ENCODE measurements at places on chromosomes 5 and 9. TPM values are rescaled to one million over a fixed set of nuclear protein-coding genes. Genes with fewer than 3 reads are reported as not detected.
A peak's percentile ranks its signal among the peaks of the same experiment; 100 is the strongest.

GRCh38 chr5:173496883-173497255, 119.6 kb downstream of the BOD1 start:
- no peak overlapping the region for H3K4me3 ChIP-seq
- no peak for DNase-seq
- no peaks in the 10 kb centered on the region for H3K36me3 ChIP-seq
- no peak overlapping the region for H3K27ac ChIP-seq

- DNase-seq: no peak
- H3K4me1 ChIP-seq: no peaks in the 10 kb centered on the region
- no peak overlapping the region for H3K27ac ChIP-seq
- H3K27me3 ChIP-seq: no peaks in the 10 kb centered on the region
Measured at GRCh38 chr9:76109953-76110352, 219.5 kb downstream of the PCSK5 start.

DNA sequence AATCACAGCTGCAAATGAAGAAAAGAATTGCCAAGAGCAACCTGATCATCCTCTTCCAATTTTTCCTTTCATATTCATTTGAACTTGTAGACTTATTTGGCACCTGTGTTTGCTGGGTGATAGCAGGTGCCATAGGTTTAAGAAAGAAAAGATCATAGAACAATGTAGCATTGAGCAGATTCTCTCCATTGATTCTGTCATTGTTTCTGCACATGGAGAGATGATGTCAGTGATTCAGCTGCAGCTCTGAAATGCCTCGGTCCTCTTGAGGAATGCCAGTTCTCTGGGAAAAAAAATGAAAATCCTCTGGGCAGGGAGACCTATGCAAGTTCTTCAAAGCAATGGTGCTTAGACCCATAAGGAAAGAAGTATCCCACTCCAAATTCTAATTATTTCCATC, 418.1 kb upstream of the KLF4 start:
- H3K4me1 ChIP-seq: no peaks in the 10 kb centered on the region
- H3K36me3 ChIP-seq: no peaks in the 10 kb centered on the region
- H3K27me3 ChIP-seq: no peaks in the 10 kb centered on the region

Gene KIF4B
- 0.14 TPM for total RNA-seq

DNA sequence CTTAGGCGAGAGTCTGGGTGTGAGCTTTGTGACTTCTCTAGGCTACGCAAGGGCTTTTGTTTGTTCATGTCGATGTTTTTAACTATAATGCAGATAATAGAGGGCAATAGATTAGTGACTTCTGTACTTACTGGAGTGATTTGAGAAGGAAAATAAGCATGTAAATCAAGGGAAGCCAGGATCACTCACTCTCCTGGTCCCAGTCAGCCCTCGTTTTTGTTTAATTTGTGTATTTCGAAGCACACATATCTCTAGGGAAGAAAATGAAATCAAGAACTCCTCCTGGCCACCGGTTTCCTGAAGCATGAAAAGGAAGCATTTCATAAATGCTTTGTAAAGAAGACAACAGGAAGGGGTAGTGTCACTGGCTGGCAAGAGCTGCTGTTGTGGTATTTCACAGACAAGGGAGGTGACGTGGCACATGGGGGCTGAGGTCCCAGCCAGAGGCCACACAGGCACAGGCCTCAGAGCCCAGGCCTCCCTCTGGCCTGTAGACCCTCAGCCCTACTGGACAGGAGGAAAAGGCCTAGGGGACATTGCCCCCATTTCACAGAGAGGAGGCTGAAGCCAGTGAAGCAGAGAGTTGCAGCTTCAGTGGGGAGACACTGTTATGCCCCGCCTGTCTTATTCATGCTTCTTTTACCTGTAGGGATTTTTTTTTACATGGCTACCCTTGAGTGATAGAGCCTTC, 34.1 kb downstream of the IRF1 start:
- H3K27me3 ChIP-seq: no peaks in the 10 kb centered on the region
- H3K4me1 ChIP-seq: peaks cover 10% of the 10 kb centered on the region
- no peak for DNase-seq
- H3K27ac ChIP-seq: no peak overlapping the region

Gene PDGFRB
- total RNA-seq: 5.9 TPM

Gene TAF1L
- not detected for total RNA-seq

Gene GABRA6
- not detected for total RNA-seq

Gene PAX5
- total RNA-seq: not detected

DNA sequence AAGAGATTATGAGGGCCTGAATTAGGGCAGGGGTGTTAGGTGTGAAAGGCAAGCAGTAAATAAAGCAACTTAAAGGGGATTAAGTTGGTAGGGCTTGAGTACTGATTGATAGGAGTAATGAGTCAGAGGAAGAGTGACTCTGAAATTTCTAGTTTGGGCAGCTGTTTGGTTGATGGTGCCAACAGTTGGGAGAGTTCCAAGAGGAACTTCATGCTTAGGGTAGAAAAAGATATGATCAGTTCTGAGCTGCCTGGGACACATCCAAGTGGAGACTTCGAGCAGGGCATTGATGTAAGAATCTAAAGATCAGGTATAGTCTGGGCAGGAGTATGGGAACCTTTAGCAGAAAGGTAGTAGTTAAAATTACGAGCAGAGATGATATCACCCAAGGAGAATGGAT, 10.2 kb downstream of the MAMDC2 start:
- H3K27me3 ChIP-seq: no peaks in the 10 kb centered on the region
- H3K27ac ChIP-seq: no peak overlapping the region
- H3K4me1 ChIP-seq: no peaks in the 10 kb centered on the region
- no peak overlapping the region for H3K4me3 ChIP-seq
- no peaks in the 10 kb centered on the region for H3K36me3 ChIP-seq
- DNase-seq: no peak

GRCh38 chr5:179221196-179221876, 123.9 kb downstream of the ADAMTS2 start:
- H3K27me3 ChIP-seq: no peaks in the 10 kb centered on the region
- no peaks in the 10 kb centered on the region for H3K36me3 ChIP-seq
- no peak overlapping the region for H3K27ac ChIP-seq
- H3K4me3 ChIP-seq: no peak overlapping the region
- no peak for DNase-seq

DNA sequence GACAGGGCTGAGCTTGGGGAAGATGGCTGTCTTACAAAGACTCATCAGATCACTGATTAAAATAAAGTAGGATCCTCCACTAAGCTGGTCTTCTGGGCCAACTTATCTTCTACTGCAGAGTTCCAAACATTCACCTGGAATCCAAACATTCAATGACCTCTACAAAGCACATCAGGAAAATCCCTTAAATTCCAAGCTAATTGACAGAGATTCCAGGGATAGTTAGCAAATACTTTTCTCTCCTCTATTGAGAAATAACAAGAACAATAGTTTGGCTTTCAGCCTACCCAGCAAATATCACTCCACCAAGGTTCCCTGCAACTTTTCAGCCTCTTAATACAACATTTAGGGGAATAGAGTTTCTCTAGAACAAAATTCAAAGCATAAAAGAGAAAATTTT, 140.6 kb upstream of the LIFR start:
- no peak overlapping the region for H3K4me3 ChIP-seq
- no peaks in the 10 kb centered on the region for H3K27me3 ChIP-seq
- no peak overlapping the region for H3K27ac ChIP-seq
- peaks cover 54% of the 10 kb centered on the region for H3K4me1 ChIP-seq
- no peaks in the 10 kb centered on the region for H3K36me3 ChIP-seq
- no peak for DNase-seq

DNA sequence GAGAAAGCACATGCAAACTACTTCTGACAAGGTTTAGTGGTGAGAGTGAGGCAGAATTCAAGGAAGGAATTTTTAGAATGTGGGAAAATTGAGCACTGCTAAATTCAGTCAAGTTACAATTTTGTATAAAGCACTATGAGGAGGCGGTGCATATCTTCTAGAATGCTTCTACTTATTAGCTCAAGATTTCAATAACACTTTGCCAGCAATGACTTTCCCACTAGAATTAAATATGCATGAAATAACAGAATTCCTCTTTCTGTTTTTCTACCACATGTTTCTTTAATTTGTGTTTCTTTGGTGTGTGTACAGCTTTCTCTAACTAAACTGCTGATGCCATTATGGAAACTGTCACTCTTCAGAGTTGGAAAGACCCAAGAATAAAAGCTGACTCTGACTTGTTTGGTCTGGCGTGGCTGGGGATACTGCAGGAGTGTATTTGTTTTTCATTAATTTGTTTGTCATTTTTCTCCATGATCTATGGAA, 163.5 kb downstream of the ARSB start:
- no peak overlapping the region for H3K27ac ChIP-seq
- H3K4me1 ChIP-seq: no peaks in the 10 kb centered on the region

DNA sequence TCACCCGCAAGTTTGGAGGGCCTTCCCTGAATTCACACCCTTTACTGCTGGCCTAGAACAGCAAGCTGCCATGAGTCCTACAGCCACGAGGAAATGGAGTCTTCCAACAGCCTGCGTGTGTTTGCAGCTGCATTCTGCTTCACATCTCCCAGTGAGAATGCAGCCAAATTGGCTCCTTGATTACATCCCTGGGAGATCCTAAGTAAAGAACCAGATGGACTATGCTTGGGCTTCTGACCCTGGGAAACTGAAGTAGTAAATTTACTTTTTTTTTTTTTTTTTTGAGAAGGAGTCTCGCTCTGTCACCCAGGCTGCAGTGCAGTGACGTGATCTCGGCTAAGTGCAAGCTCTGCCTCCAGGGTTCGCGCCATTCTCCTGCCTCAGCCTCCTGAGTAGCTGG, 617.0 kb upstream of the CDH18 start:
- no peaks in the 10 kb centered on the region for H3K27me3 ChIP-seq
- H3K4me1 ChIP-seq: no peaks in the 10 kb centered on the region
- no peak overlapping the region for H3K27ac ChIP-seq
- H3K36me3 ChIP-seq: no peaks in the 10 kb centered on the region

Gene CARTPT
- not detected for total RNA-seq

- peaks cover 17% of the 10 kb centered on the region for H3K36me3 ChIP-seq
- peak overlapping the region; percentile 75 for H3K27ac ChIP-seq
- H3K4me1 ChIP-seq: peaks cover 11% of the 10 kb centered on the region
- no peaks in the 10 kb centered on the region for H3K27me3 ChIP-seq
Measured at GRCh38 chr5:151040211-151040747, 19.9 kb downstream of the GPX3 start.

DNA sequence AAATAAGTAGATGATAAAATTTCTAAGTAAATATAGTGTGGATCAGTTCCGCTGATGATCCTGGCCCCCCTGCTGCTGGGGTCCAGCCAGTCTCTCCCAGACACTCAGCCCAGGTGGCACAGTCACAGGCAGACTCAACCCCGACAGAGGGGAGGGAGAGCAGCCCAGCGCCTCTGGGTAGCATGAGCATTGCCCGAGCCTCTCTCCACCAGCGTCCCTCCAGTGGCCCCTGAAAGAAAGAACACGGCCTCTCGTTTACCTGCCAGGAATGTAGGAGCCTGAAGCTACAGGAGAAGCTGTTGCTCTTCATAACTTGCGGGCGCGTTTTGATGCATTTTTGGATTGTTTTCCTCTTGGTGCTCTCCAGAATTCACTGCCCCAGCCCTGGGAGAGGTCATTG, 68.8 kb upstream of the ICE1 start:
- no peaks in the 10 kb centered on the region for H3K36me3 ChIP-seq
- H3K4me1 ChIP-seq: peaks cover 9% of the 10 kb centered on the region
- H3K27me3 ChIP-seq: no peaks in the 10 kb centered on the region
- no peak for DNase-seq
- no peak overlapping the region for H3K27ac ChIP-seq

DNA sequence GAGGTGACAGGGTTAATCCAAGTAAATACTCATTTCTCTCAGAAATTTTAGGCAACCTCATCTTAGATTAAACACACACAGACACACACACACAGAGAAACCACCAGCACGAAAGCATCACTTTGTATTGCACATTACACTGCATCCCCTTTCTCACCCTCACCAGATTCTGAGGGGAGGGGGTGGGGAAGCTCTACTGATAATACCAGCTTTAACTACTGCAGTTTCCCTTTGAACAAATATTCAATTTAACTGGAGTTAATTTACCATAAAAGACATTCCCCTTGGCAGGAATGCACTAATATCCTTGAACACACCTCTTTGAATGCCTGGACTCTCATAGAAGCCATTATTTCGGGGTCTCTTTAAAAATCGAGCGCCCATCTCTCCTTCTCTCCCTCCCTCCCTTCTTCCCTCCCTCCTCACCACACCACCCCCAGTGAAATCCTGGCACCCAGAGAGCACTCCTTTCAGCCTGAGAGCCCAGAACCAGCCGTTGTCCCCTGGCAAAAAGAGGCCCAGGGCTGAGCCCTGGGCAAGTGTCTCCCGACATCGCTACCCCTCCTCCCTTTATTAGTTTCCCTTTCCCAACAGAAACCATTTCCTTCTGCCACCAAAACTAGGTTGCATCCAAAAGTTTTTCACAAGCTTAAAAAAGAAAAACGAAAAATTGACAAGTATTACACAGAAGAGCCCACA, 2.8 kb upstream of the NFIB start:
- no peak overlapping the region for H3K4me3 ChIP-seq
- no peak overlapping the region for H3K27ac ChIP-seq
- H3K27me3 ChIP-seq: peaks cover 1% of the 10 kb centered on the region
- H3K4me1 ChIP-seq: no peaks in the 10 kb centered on the region
- H3K36me3 ChIP-seq: no peaks in the 10 kb centered on the region

Gene NUP188
- 85.7 TPM for total RNA-seq

DNA sequence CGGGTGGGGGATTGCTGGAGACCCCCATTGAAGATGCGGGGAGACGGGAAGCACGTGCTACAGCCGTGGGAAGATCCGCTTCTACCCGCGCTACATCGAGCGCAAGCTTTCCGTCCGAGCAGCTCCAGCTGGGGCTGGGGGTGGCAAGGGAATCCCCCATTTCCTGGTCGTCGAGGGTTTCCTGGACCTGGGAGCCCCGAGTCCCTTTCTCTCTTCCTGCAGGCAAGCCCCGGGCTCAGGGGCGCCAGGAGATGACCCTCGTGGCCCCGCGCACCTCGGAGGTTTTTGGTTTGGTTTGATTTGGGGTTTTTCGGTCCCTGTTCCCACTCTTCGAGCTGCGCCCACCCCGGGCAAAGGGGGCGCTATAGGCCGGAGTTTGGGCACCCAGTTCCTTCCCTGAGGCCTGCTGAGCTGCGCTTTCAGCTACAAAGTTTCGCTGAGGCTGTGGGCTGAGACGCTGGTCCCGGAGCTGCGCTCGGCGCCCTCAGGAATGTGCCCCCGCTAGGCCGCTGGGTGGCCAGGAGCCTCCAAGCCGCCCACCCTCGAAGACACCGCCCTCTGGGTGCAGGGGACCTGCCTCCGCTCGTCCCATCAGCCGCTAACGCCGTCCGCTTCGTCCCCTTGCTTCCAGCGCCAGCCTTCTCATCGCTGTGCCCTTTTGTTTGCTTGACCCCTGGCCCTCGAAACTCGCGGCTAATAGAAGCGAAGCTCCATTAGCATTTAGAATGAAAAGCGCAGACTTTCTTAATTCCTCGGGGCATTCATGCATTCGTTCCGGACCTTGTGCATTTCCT, 2.9 kb downstream of the NR4A3 start:
- peaks cover 8% of the 10 kb centered on the region for H3K27me3 ChIP-seq
- H3K36me3 ChIP-seq: no peaks in the 10 kb centered on the region
- peak; percentile 72 for DNase-seq
- H3K4me3 ChIP-seq: peak overlapping the region; percentile 95
- H3K4me1 ChIP-seq: no peaks in the 10 kb centered on the region

All from Caco-2 (cell line).